Regular cardiac myocyte (primary cell): ENCODE measurements at places on chromosomes 5 and 9. TPM values are rescaled to one million over a fixed set of nuclear protein-coding genes. Genes with fewer than 3 reads are reported as not detected.

TAF11L5 gene
- total RNA-seq = not detected in 2 replicates

WWC1 gene
- 5.9 and 7.7 TPM in 2 replicates for total RNA-seq

BTNL9 gene
- total RNA-seq = not detected in 2 replicates

TOR4A gene
- 13.8 and 31.1 TPM in 2 replicates for total RNA-seq

SLC6A3 gene
- total RNA-seq = not detected in 2 replicates

SPATA31E1 gene
- not detected in 2 replicates for total RNA-seq

PCDHGA3 gene
- 0.38 and 1.7 TPM in 2 replicates for total RNA-seq

GTF2H2C gene
- total RNA-seq = 37.8 and 48.9 TPM in 2 replicates

FOXD4L3 gene
- total RNA-seq = under 0.01 and 0.28 TPM in 2 replicates

MEIKIN gene
- total RNA-seq = under 0.01 TPM in 1 of 2 replicates, not detected in the other

IFNA21 gene
- not detected in 2 replicates for total RNA-seq

PCDHB12 gene
- total RNA-seq = under 0.01 and 0.28 TPM in 2 replicates

CAMK4 gene
- 5.1 and 5.8 TPM in 2 replicates for total RNA-seq

SPINK13 gene
- total RNA-seq = not detected in 2 replicates

LCN1 gene
- under 0.01 TPM in 1 of 2 replicates, not detected in the other for total RNA-seq

SLC46A2 gene
- total RNA-seq = not detected in 2 replicates

ZNF782 gene
- 2.9 and 3.4 TPM in 2 replicates for total RNA-seq

IL7R gene
- 2.3 and 13.2 TPM in 2 replicates for total RNA-seq
